ENCODE measurements at places on chromosomes 6 and 20.

DNA sequence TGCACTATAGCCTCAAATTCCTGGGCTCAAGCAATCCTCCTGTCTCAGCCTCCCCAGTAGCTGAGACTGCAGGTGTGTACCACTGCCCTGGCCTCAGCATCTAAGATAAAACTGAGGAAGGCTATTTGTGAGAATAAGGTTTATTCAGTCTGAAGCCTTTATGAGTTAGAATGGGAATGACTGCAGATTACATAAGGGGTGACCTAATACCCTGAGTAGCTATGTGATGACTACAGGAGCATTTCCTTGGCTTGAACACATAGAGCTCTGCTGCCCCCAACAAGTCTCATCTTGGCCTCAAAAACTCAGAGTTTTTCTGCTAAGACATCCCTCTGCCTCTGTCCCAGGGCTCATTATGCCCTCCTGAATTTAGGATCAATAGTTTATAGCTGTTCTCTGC lies 7.6 kb downstream of the GSS start:
- no peak for DNase-seq

DNA sequence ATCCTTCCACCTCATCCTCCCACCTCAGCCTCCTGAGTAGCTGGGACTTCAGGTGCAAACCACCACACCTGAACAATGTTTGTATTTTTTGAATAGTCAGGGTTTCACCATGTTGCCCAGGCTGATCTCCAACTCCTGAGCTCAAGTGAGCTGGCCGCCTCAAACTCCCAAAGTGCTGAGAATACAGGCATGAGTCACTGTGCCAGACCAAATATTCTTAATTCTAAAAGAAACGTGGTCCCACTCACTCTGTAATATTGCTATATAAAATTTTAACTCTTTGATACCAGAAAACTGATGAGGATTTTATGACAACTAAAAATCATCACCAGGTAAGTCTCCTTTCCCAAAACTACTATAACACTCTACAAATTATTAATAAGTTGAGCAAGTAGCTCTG lies 716.8 kb upstream of the GJE1 start:
- DNase-seq: no peak

DNA sequence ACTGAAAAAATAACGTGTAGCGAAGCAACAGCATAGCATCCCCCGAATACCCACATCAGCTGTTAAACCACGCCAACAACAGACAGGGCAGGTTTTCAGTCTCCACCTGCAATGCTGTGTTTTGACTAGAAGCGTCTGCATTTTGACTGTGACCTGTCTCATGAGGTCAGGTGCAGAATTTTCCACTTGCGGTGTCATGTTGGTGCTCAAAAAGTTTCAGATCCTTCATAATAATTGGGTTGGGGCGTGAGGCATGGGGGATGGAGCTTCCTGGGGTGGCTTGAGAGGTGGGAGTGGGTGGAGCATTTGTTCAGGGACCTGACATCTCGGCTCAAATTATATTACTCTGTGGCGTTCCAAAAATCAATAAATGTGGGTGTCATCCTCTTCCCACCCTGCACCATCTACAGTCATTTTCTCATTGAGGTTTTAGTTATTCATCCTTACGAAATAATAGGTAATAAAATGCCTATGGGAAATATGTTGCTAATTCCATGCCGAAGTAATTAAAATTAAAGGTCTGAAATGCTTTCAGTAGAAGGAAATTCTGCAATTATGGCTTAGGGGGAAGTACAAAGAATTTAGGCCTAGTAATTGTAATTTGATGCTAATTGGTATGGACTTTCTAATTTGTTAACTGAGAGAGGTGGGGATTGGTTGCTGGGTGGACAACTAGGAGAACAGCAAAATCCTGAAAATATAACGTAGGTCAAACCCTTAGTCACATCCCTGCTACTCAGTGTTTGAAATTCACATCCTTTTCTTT lies 81.0 kb downstream of the TIAM2 start:
- no peak for DNase-seq

DNA sequence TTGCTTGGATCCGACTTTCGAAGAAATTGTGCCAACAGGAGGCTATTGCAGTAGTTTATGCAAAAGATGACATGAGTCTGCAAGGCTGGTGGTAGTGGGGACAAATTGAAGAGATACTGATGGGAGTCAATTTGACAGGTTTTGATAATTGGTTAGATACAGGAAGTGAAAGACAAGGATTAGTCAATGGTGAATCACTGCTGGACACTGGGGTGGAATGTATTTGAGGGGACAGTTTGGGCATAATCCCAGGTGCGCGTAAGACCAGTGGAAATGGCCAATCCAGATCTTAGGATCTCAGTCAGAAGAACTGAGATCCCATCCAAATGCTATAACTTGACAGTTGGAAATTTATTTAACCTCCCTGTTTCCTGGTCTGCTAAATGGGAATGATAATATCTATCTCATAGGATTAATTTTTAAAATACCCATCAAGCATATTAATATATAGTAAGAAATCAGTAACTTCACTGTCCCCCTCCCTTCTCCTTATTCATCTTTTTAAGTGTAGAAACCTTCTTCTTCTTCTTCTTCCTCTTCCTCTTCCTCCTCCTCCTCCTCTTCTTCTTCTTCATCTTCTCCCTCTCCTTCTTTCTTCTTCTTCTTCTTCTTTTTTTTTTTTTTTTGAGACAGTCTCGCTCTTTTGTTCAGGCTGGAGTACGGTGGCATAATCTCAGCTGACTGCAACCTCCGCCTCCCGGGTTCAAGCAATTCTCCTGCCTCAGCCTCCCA lies 30.9 kb upstream of the ERVFRD-1 start:
- DNase-seq: no peak

- no peak for DNase-seq
Observed at GRCh38 chr6:73157870-73158269, 67.4 kb downstream of the KHDC1L start.

All from activated T-cell treated with anti-CD3 and anti-CD28 coated beads for 4 hours (primary cell).